ENCODE measurements at places on chromosomes 16 and 17.

GRCh38 chr17:35540589-35541404, 3.3 kb upstream of the SLFN12L start:
- DNase-seq: no peak

GRCh38 chr16:12815361-12815760, 11.7 kb upstream of the CPPED1 start:
- no peak for DNase-seq

GRCh38 chr17:82385559-82386254, 14.1 kb downstream of the UTS2R start:
- DNase-seq: no peak

- no peak for DNase-seq
These were observed 110.8 kb downstream of the CNTNAP4 start for GRCh38 chr16:76387994-76388393.

GRCh38 chr17:81706757-81707624, 3.8 kb downstream of the MRPL12 start:
- DNase-seq: no peak
